ENCODE measurements at places on chromosomes 16 and 17.

DNA sequence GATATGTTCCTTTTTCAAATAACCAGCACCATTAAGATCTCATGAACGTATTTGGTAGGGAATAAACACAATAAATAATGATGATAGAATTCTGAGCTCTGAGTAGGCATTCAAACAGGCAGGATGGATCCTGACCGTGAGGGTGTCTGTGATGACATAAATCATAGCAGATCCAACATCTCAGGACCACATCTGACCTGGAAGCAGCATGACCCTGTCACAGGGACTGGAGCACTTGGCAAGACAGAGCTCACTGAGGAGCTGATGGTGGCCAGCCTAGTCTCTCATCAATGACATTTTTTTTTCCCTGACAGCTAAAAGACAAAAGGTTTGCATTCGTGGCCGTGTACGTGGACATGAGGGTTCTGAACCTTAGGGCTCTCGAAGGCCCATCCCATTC is 337.5 kb downstream of the NPIPA8 start:
- no peaks in the 10 kb centered on the region for H3K4me1 ChIP-seq
- no peak for DNase-seq
- H3K27me3 ChIP-seq = no peaks in the 10 kb centered on the region
- no peaks in the 10 kb centered on the region for H3K36me3 ChIP-seq

DNA sequence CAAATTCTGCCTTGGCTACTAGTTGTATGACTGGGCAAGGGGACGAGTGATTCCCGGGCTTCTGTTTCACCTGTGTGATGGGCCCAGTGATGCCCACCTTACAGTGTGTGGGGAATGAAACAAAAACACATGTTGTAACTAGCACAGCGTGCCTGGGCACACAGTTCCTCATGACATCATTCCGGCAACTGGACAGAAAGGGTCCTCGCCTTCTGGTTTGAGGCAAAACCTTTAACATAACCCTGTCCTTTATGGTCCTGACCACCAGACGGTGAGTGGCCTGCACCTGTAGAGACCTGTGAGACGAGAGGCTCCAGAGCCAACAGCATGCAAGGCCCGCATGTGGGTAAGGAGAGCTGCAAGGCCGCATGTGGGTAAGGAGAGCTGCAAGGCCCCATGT is 7.7 kb upstream of the SLC38A8 start:
- H3K4me3 ChIP-seq = no peak overlapping the region
- H3K36me3 ChIP-seq = peaks cover 22% of the 10 kb centered on the region
- no peaks in the 10 kb centered on the region for H3K27me3 ChIP-seq

GRCh38 chr17:56521414-56522141 is 71.9 kb upstream of the NOG start:
- H3K36me3 ChIP-seq = no peaks in the 10 kb centered on the region
- H3K27me3 ChIP-seq = peaks cover 12% of the 10 kb centered on the region
- no peak overlapping the region for H3K4me3 ChIP-seq
- no peaks in the 10 kb centered on the region for H3K4me1 ChIP-seq
- no peak overlapping the region for H3K27ac ChIP-seq
- DNase-seq = no peak

DNA sequence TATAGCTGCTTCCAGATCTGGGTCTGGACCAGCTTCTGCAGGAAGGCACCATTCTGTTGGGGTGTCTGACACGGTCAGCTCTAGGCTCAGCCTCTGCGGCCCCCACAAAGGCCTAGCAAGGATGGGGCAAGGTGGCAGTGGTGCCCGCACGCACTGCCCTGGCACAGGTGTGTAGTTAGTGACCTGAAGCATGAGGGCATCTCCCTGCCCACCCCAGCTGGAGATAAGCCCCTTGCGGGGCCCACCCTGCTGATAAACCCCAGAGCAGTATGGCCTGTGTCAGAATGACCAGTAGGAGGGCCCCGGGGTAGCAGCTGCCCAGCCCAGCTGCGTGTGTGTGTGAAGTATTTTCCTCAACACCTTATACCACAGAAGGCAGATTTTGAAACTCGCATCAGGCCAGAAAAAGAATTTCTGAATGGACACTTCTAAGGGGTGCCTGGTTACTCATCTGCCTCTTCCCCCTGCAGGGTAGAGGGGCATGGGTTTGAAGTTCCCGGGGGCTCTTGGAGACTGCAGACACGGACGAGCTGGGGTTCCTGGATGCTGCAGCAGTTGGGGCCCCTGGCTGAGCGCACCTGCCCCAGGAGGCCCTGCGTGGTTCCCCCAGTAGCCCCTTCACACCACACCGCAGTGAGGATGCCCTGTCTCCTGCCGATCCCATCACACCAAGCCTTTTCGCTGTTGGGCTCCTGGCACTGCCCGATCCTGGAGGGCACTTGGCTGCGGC is 4.5 kb downstream of the ARHGDIA start:
- DNase-seq = no peak
- peak overlapping the region; percentile 55 for H3K27ac ChIP-seq
- peak overlapping the region; percentile 15 for H3K4me3 ChIP-seq
- peaks cover 27% of the 10 kb centered on the region for H3K36me3 ChIP-seq
- H3K27me3 ChIP-seq = no peaks in the 10 kb centered on the region

DNA sequence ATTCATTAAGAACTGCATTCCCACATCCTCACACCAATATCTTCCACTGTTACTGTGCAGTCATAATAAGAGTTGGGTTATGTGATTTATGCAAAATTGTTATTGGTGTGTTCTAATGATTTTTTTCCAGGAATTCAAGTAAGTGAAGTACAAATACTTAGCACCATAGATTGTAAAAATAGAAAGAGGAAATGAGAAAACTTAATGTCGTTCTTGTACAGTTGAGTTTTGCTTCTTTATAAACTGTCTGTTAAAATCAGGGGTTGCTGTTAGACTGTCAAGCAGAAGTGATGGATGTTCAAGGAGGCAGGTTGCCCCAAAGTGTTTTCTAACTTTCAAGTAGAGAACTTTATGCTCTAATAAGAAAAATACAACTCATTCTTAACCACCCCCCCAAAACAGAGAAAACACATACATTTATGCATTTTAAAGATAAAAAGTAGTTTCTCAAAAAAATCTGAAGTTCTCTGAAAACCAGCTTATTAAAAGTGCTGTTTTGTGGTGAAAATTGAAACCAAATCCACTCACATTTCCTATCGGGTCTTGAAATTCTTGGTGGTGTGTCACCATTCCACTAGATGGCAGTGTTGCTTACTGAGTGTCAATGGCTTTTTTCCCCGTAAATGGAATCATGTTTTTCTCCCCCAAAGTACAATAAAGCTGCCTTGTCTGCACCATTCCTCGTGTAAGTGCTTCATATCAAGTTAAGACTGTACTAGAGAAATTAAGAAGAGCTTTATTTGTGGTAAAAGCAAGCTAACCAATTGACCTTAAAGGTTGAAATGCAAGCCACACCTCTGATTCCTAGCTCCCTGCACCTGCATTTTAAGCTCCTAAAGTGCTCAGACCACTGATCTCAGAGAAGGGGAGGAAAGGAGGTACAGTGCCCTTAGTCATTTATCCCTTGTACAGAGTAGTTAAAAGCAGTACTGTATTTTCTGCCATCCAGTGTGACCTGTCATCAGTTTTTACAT is 4.7 kb upstream of the IGSF6 start:
- H3K27ac ChIP-seq = no peak overlapping the region
- peak; percentile 32 for DNase-seq
- H3K4me3 ChIP-seq = no peak overlapping the region
- H3K36me3 ChIP-seq = peaks cover 18% of the 10 kb centered on the region
- peaks cover 33% of the 10 kb centered on the region for H3K4me1 ChIP-seq
- H3K27me3 ChIP-seq = peaks cover 4% of the 10 kb centered on the region

DNA sequence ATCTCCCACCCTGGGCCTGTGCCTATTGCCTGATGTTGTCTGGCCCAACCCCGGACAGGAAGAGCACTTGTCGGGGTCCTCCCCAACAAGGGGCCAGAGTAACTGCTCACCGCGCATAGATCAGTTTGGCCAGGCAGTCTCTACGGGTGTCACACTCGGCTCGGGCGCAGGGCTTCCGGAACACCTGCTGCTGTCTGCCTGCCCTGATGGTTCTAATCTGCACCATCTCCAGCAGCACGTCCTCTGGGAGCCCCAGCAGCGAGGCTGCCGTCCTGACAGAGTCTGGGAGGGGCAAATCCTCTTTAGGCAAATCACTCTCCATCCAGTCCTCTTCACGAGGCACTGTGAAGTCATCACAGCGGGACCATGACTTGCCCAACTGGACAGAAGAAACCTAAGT is 24.0 kb downstream of the MYO19 start:
- no peak overlapping the region for H3K4me3 ChIP-seq
- H3K27ac ChIP-seq = no peak overlapping the region

DNA sequence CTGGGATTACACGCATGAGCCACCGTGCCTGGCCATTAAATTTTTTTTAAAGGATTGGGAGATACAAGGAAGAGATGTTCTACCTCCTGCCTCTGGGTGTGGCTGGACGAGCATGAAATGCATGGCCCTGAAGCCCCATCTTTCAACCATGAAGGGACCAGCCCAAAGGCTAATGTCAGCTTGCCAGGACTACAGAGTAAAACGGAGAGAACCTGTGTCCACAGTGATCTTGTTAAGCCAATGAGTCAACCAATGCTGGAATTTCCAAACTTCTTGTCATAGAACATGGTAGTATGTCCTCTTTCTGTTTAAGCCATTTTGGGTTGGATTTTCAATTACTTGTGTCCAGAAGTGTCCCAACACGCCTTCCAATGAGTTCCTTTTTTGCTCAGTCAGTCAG is 71.3 kb downstream of the RTN4RL1 start:
- no peaks in the 10 kb centered on the region for H3K36me3 ChIP-seq
- H3K4me1 ChIP-seq = no peaks in the 10 kb centered on the region
- no peak for DNase-seq
- H3K27me3 ChIP-seq = no peaks in the 10 kb centered on the region

All from activated T-helper 1 cell treated with anti-CD3 and anti-CD28 coated beads, Interleukin-12 subunit alpha, Interleukin-12 subunit beta, Interleukin-2, Interleukin-4 antibody, amounts not matched to agents 30 ng/mL and 10 ng/mL and 1 ng/mL, durations not matched to agents 14 hours and 24 hours and 36 hours (primary cell).